ENCODE measurements at places on chromosomes 4 and X.

GRCh38 chr4:86957215-86957614 is 22.4 kb downstream of the AFF1 start:
- no peak for DNase-seq

DNA sequence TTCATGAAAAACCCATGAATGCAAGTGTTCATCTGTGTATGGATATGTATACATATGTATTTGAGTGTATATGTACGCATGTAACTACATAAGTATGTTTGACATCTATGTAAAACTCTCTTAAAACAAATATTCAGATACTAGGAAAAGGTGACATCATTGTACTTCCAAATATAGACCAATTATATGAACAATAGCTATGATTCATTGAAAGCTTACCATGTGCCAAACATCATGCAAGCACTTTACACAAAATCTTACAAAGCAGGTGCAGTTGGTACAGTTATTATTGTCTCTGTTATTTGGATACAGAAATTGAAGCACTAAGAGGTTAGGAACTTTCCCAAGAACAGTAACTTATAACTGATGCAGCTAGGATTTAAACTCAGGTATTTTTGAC is 21.4 kb downstream of the MAGEB17 start:
- no peak for DNase-seq

DNA sequence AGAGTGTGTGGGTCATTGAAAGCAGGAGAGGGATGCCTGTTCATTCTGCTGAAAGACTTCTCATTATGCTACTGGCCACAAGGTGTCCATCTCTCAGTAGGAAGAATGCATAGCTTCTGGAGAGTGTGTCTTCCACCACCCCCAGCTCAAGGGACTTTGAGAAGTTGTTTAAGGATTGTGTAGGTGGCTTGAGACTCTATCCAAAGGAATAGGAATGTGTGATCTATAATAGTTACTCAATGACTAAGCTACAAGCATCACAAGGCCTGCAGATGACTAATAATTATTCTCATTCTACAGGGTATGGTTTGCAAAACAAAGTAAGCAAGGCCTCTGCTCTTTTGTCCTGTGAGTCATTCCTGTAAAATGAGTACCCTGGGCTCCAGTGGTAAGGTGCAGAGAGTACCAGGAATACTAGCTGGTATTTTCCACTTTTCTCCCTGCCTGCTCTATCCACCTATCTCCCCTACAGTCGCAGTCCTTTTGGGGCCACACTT is 279.8 kb upstream of the BOD1L1 start:
- no peak for DNase-seq

- no peak for DNase-seq
Measured at GRCh38 chr4:44679060-44679459, 840 bp downstream of the GUF1 start.
